Kidney capillary endothelial cell (primary cell): ENCODE measurements at places on chromosomes 5 and 9.

DNA sequence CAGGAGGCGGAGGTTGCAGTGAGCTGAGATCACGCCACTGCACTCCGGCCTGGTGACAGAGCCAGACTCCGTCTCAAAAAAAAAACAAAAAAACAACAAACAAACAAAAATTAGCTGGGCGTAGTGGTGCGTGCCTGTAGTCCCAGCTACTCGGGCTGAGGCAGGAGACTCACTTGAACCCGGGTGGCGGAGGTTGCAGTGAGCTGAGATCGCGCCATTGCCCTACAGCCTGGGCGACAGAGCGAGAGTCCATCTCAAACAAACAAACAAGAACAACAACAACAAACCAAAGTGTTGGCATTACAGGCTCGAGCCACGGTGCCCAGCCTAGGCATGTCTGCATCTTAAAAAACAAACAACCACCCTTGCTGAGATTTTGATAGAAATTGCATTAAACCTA is 12.2 kb downstream of the RNF44 start:
- DNase-seq = no peak

- DNase-seq = no peak
These were observed 35.7 kb downstream of the LMX1B start for GRCh38 chr9:126649477-126649876.

- DNase-seq = no peak
These were observed 39.7 kb downstream of the ZNF366 start for GRCh38 chr5:72467461-72467860.

- no peak for DNase-seq
These were observed 7.2 kb downstream of the ERGIC1 start for GRCh38 chr5:172841256-172841655.

DNA sequence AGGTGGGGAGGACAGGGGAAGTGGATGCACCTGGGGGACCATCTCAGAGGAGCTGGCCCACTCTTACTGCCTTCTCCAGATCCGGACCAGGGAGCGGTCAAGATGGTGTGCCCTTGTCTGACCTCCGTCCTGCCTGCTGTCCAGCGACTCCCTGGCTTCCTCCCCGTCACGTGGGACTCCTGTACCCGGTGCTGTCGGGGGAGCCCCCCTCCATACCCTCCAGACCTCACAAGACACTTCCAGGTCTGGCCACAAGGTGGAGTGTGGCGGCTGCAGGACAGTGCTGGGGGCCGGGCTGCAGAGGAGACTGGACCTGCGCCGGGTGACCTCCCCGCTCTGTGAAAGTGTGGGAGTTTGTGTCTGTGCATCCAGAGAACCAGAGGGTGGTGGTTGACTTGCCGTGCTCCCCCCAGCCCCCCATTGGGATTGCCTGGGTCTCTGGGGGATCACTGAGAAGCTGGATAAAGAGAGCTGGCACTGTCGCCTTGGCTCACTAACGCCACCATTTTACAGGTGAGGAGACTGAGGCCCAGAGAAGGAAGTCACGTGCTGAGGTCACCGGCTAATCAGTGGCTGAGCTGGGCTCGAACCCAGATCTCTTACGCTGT is 1.9 kb upstream of the CRB2 start:
- DNase-seq = peak; percentile 38

DNA sequence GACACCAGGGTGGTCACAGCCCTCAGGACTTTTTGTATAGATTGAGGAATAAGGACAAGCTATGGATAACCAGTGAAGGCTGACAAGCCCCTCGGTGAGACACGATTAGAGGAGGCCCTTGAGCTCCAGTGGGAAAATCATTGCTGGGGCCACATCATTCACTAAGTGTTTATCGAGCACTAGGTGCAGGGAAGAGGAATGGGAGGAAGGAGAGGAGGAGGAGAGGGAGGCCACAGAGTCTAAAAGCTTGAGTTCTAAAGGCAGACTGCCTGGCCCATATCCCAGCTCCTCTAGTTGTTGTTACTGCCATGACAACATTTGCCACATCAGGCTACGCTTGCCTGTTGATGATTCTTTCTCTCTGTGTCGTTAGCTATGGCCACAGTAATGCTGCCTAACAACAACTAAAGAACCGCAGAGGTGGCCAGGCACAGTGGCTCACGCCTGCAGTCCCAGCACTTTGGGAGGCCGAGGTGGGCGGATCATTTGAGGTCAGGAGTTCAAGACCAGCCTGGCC is 37.6 kb downstream of the NKX2-5 start:
- DNase-seq = no peak

DNA sequence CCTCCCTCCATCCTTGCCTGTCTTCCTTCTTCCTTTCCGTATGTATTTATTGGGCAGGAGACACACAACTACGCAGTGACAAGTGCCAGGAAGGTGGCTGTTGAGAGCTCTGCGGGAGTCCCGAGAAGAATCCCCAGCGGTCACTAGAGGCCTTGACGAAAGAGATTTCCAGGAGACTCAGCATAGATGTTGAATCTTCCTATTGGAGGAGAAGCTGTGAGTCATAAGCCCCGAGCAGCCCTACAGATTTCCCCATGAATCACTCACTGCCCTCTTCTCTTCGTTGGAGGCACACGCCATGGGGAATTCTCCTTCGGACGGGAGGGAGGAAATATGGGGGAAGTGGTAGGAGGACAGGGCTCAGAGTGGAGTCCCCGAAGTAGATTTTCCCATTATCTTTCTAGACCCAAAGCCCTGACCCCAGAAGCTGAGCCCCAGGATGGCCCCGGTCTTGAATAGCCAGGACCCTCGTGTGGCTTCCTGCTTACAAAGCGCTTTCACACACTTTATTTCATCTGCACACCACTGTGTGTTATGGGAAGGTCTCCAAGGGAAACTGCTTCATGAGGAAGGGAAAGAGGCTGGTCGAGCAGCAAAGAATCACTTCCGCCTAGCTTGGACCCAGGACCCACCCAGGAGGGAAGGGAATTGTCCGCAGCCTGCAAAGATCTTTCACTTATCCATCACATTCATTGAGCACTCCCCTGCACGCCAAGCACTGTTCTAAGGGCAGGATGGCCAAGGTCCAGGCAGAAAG is 12.7 kb downstream of the DUSP1 start:
- peak; percentile 72 for DNase-seq

GRCh38 chr5:61999371-61999770 is 306.6 kb upstream of the KIF2A start:
- DNase-seq = no peak

- no peak for DNase-seq
These were observed 661.8 kb upstream of the RGMB start for GRCh38 chr5:98111686-98112085.

GRCh38 chr5:122907276-122907675 is 61.9 kb downstream of the SNX24 start:
- DNase-seq = no peak

- DNase-seq = no peak
These were observed 219.3 kb downstream of the PBX3 start for GRCh38 chr9:125966466-125966865.

DNA sequence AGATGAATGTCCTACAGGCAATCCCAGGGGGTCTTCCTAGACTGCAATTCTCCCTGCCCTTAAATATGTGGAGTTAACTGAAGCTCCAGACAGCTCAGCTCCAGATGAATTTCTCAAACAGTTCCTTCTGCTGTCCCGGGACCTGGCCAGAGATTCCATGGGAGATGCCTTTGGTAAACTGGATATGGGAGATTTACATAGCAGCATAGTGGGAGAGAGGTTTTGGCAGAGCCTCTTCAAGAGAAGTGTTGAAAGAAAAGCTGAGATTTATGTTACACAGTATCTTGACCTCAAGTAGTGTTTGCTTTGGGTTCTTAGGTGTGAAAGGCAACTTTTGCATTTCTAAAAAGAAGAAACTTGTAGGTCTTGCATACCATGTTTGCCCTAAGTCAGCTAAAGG is 364.9 kb downstream of the ARRDC3 start:
- no peak for DNase-seq

DNA sequence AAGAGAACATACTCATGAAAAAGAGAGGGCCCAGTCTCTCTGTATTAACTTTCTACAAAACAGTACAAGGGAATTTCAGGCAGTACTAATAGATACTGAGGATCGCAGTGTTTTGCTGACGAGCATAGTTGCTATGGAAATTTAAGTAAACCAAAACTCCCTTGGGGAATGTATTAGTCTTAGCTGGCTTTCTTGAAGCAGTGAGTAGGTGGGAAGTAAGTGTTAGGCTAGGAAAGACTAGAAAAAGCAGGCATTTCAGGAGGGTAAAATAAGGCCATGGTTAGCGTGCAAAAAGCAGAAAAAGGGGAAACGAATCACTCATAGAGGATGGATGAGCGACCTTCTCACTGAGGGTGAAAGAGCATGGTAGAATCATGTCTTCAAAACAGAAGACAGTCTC is 84.3 kb upstream of the ACTBL2 start:
- DNase-seq = no peak

GRCh38 chr9:74630228-74630627 is 133.1 kb downstream of the RORB start:
- no peak for DNase-seq

GRCh38 chr5:173014671-173015070 is 31.1 kb downstream of the ATP6V0E1 start:
- DNase-seq = no peak

GRCh38 chr5:139757727-139758509 is 37.7 kb upstream of the PSD2 start:
- DNase-seq = no peak

DNA sequence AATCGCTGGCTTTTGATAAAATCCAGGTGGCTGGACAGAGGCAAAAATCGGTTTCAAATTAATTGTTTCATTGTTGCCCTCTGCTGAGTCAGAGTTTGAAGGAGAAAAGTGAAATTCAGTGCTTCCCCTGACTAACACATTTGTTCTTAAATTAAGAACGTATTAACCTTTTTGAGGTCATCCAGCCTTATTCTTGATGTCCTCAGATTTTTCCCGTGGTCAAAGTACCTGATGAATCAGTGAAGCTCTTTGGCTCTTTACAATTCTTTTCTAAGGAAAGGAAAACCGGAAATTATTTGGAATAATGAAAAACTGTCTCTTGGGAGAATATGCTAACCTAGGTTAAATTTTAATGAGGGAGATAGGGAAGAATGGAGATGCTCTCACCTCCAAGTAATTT is 21.6 kb downstream of the OSMR start:
- no peak for DNase-seq

- no peak for DNase-seq
These were observed 476.8 kb upstream of the CYLC2 start for GRCh38 chr9:102518324-102518723.

DNA sequence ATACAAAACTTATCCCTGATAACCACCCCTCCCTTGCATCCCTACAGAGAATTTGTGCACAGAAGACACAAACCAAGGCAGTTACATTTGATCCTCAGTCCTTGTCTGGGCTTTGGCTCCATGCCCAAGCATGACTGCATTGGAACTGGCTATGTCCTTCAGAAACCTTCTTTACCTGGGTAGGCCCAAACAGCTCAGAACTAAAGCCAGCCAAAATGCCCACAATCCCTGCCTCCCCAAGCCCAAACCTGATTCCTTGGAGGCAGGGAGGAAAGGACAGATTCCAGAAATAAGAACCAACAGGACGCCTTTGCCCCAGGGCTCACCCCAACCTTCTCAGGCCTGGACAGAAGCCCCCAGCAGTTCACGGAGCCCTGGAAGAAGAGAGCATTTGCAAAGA is 8.2 kb downstream of the IL17B start:
- DNase-seq = no peak

GRCh38 chr5:39485079-39485478 is 60.3 kb upstream of the DAB2 start:
- DNase-seq = no peak

GRCh38 chr5:10509575-10509974 is 54.3 kb upstream of the ANKRD33B start:
- DNase-seq = no peak

- no peak for DNase-seq
These were observed 276.9 kb downstream of the ARHGAP26 start for GRCh38 chr5:143047091-143047490.

DNA sequence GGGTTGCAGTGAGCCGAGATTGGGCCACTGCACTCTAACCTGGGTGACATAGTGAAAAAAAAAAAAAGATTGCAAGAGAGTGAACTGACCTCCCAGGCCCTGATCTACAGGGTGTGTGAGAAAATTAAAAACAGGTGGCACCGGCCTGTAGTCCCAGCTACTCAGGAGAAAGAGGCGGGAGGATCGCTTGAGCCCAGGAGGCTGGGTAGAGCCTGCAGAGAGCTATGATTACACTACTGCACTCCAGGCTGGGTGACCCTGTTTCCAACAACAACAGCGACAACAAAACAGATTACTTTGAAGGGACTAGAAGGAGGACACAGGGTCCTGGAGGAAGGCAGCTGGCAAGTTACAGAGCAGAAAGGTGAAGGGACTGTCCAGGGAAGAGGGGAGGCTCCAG is 42.2 kb upstream of the FABP6 start:
- DNase-seq = no peak

- no peak for DNase-seq
These were observed 30.6 kb upstream of the OBP2B start for GRCh38 chr9:133239533-133240090.

DNA sequence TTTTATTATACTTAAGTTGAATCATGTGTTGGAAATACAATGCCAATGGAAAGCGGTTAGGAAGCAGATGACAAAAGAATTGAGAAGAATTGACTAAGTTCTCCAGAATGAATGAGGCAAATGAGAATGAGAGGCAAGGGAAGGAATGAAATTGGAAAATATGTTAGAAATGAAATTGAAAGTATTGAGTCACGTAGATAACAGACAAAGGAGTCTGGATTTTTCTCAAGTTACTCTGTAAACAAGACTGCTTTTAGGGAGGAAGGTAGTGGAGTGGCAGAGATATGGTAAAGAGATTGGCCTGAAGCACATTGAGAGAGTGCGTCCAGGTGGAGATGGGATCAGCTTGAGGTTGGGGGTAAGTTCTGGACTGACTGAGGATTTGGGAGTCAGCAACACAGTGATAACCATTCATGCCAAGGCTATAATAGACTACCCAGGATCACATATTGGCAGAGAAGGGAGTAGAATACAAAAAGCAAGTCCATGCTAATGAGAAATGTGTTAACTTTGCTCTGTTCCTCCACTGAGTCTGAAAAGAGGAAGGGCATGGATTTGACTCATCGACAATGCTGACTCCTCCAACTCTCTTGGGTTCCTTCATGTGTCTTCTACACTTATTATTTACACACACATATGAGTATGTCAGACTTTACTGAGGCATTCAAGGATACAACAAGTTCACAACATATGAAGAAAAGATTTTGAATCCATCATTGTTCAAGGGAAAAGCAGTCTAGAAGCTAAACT is 814.2 kb upstream of the ZNF608 start:
- DNase-seq = no peak

- DNase-seq = no peak
These were observed 58.1 kb downstream of the DMRT1 start for GRCh38 chr9:899440-900184.
